Thymus (tissue), 14 donors: ENCODE measurements at places on chromosomes 4 and X.
A peak's percentile ranks its signal among the peaks of the same experiment; 100 is the strongest.

DNA sequence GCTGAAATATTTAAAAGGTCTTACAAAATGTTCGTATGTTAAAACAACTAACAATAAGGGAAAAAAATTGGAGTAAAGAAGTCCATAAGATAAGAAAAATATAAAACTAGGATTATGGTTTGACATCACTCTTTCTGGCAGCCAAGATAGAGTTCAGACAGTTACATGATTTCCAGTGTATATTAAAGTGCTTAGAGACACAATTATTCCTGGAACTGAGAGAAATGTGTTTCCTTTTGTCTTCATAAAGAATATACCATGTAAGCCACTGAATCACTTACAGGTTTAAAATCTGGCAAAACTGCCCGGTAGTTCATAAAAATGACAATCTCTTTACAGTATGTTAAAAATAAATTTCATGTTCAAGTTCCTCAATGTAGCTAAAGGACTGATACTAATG is 538.7 kb upstream of the ATOH1 start:
- no peak for DNase-seq

GRCh38 chr4:53484911-53485657 is 106.2 kb downstream of the LNX1 start:
- DNase-seq, result no peak

GRCh38 chrX:13688958-13689740 is at the start of gene RAB9A:
RAB9A (plus strand) TSS chrX:13689128; CDS start chrX:13708747, 19,619 bp downstream.
- DNase-seq, result peak; percentile 62

GRCh38 chrX:30979271-30979670 is 90.2 kb upstream of the TAB3 start:
- no peak for DNase-seq

- DNase-seq, result no peak
Measured at GRCh38 chr4:43758836-43759235, 689.8 kb downstream of the KCTD8 start.

- no peak for DNase-seq
Measured at GRCh38 chr4:27861802-27862201, 1001.2 kb downstream of the STIM2 start.
